ENCODE measurements at places on chromosomes 2 and 18.

DNA sequence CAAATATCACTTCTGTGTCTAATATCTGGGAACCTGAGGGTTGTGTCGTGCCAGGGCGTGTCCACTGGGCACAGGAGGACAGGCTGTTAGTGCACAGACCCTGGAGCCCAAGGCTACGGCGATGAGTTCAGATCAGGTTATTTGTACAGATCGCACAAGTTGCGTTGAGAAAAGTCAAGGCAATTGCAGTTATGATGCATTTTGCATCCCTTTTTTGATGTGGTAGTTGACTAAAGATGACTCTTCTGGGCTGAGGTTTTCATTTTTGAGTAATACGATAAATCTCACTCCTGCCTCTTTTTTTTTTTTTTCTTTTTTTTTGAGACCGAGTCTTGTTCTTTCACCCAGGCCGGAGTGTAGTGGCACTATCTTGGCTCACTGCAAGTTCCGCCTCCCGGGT, 7.2 kb downstream of the RBFA start:
- no peak for DNase-seq

- DNase-seq = no peak
Observed at GRCh38 chr2:27078267-27079194, at the start of gene EMILIN1. Gene EMILIN1, plus strand, starts transcription at chr2:27078615. Its CDS starts 451 bp downstream, at chr2:27079066.

DNA sequence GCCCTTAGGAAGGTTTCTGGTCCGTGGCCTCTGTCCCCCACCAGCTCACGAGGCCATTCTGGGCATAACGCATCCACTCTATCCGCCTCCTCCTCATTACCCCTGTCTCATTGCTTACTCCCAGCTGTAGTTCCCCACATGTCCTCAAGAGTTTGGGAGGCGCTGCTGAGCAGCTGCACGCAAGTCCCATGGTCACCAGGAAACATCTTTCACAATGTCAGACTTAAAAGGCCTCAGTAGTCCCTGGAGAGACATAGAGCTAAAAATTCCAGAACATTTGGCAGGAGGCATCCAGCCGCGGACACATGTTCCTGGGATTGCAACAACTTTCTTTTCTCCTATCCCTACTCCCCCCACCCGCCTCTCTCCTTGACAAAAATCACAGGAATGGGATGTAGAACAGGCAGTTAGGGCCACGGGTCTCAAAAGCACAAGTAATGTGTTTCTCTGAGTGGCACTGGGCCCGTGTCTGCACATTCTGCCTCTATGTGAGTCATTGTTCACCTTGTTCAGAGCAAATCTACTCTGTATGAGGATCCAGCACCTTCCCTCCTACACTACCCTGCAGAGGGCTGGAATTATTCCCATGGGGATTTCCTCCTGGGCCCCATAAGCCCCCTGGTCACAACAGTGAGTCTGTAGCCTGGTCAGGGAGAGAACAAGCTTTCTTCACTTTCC, 8.1 kb downstream of the LBH start:
- DNase-seq = peak; percentile 52

DNA sequence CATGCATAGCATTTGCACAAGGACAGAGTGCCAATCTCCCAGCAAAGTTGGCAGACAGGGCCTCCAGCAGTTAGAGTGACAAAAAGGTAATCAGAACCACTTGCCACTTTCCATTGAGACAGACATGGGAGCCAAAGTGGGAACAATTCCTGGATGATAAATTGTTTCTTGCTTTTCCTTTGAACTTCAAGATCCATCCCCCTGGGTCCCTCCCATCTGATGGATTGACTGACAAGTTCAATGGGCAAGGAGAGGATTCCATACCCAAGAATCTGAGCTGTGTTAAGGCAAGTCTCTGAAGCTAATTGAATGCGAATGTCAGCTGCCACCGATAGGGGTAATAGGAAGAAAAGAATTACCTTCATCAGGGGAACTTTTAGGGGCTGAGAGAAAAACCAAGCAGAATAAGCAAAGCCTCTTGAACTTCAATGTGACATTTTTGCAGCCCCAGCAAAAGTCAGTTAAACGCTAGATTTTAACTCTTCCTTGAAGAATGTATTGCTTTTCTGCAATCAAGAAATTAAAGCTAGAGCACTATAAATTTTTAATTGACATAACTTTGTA, 96.5 kb downstream of the LYPD1 start:
- no peak for DNase-seq

GRCh38 chr18:77086656-77087392, 45.8 kb downstream of the MBP start:
- no peak for DNase-seq

DNA sequence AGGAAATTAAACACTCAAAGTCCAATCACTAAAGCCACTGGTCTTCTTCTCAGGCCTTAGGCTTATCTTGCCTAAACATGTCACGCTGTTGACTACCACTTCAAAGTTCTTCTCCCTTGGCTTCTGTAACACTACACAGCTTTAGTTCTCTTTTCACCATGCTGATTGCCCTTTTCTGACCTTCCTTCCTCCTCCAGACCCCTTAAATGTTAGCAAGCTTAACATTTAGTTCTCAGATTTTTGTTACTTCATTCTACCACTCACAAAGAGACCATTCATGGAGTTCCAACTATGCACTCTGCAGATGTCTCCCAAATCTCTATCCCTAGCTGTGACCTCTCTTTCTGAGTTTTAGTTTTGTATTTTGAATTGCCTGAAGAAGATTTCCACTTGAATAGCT, 64.4 kb downstream of the TTC21B start:
- no peak for DNase-seq

GRCh38 chr2:73939419-73939818, 12.7 kb downstream of the DGUOK start:
- DNase-seq = no peak

DNA sequence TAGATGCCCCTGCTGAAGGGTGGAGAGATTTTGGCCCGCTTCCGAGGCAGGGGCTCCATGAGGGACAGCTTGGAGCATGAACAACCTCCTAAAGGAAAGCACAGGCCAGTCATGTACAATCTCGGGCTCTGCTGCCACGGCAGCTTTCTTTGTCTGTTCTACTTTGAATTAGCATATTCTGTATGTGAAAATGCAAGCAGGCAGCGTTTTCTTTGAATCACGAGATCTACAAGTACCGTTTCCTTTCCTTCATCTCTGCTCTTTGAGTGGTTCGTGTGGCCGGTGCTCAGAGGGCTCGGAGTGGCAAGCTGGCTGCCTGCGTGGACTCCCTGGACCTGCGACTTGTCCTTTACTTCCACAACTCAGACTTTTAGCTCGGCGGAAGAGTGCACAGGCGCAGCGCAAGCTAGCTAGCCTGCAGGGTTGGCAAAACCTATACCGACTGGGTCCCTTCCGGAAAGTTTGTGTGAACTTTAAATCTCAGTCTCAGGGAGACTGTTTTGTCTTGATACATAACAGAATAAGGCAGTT, 6.9 kb downstream of the TWIST2 start:
- DNase-seq = no peak

GRCh38 chr2:95315801-95316411, 18.8 kb downstream of the KCNIP3 start:
- no peak for DNase-seq

Data from activated T-cell treated with anti-CD3 and anti-CD28 coated beads for 1 hour (primary cell).